ENCODE measurements at places on chromosomes 5 and 9. TPM values are rescaled to one million over a fixed set of nuclear protein-coding genes. Genes with fewer than 3 reads are reported as not detected.

GRCh38 chr5:180598797-180599589, 7.7 kb upstream of the SCGB3A1 start:
- DNase-seq, result peak; percentile 72

GRCh38 chr9:126397056-126397455, 70.4 kb downstream of the MVB12B start:
- no peak for DNase-seq

GRCh38 chr5:90117005-90117404, 292.6 kb downstream of the CETN3 start:
- DNase-seq, result no peak

The AHRR gene
- total RNA-seq, result 4.5 TPM

DNA sequence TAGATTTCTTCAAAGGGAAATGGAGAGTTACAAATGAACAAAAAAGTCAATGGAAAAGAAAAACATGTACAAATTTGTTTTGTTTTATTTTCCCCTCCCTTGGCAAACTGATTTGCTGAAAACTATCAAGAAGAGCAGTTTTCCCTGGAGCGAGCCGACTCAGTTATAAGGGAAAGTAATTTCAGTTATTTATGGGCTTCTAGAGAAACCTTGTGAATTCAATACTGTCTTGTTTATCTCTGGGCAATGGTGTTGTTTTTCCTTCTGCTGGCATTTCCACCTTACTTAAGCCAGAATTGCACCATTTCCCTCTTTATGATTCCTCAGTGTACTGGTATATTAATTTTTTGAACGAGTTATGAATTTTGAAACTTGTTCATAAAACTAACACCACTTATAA, 1163.6 kb downstream of the CDH12 start:
- DNase-seq, result no peak

The PLEKHG4B gene
- not detected for total RNA-seq

- no peak for DNase-seq
Measured at GRCh38 chr5:103243665-103244064, 14.9 kb upstream of the MACIR start.

The BHMT2 gene
- 60.6 TPM for total RNA-seq

GRCh38 chr5:136738829-136739228, 373.5 kb upstream of the TRPC7 start:
- DNase-seq, result no peak

The GRXCR2 gene
- total RNA-seq, result not detected

The PCDHA4 gene
- 0.32 TPM for total RNA-seq

GRCh38 chr9:125964702-125965225, 217.6 kb downstream of the PBX3 start:
- DNase-seq, result peak; percentile 57

The SHISAL2B gene
- total RNA-seq, result not detected

The PKD2L2 gene
- not detected for total RNA-seq

The GOLGA2 gene
- total RNA-seq, result 130 TPM

Measured in mesenteric fat pad (tissue), 1 donor.